ENCODE measurements at places on chromosomes 3 and 15.

GRCh38 chr3:154085071-154085470, 36.1 kb upstream of the ARHGEF26 start:
- DNase-seq = no peak

DNA sequence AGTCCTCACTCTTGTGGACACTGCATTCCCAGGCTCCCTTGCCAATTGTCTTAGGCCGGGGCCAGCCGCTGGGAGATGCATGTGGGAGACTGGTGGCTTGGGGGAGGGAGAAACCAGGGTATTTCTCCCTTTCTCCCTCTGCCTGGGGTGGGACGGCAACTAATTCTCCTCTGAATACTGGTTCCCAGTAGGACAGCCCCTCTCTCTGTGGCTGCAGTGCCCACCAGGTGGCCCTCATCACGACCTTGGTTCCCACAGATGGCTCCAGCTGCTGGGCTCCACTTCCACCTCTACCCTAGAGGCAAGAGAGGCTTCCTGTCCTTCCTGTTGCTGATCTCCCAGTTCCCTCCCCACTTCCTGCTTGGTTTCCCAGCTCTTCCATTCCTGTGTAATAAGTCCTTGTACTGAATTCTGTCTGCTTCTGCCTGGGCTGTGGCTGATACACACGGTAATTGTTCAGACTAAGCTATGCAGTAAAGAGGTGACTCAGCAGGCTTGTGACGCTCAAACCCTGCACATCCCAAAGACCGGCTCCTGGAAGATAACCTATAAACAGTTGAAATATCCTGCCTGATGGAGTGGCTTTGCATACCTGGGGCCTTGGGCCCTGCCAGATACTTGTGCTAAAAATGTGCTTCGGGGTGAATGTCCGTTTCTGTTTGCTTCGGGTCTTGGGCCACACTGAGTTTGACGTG, 20.4 kb upstream of the COPG1 start:
- DNase-seq = peak; percentile 20

DNA sequence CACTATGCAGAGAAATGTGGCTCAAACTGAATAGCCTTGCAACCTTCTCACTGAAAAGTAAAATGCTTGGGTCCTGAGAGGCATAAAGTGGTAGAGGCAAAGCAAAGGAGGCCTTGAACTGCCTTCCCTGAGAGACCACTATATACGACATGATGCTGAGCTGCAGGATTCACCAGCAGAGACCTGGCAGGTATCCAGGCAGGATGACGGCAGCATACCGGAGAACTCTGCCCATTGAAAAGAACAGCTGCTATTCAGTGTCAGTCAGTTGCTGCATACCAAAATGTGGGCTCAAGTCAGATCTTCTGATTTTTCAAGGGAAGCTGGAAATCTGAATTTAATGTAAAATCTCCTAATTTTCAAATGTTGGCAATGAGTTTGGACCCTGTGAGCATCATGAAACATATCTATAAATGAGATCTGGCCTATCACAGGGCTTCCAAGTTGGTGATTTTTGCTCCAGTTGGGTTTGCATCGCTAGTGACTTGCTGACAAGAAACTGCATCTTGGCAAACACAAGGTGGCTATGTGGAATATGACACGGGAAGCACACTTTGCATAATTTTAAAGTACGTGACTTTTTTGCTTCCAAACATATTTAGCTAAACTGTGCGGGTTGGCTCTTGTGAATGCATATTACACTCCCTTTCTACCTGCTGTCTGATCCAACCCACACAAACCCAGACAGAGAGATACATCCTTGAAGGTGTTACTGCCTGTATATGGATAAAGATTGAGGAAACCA, 529.0 kb downstream of the AGBL1 start:
- DNase-seq = no peak

DNA sequence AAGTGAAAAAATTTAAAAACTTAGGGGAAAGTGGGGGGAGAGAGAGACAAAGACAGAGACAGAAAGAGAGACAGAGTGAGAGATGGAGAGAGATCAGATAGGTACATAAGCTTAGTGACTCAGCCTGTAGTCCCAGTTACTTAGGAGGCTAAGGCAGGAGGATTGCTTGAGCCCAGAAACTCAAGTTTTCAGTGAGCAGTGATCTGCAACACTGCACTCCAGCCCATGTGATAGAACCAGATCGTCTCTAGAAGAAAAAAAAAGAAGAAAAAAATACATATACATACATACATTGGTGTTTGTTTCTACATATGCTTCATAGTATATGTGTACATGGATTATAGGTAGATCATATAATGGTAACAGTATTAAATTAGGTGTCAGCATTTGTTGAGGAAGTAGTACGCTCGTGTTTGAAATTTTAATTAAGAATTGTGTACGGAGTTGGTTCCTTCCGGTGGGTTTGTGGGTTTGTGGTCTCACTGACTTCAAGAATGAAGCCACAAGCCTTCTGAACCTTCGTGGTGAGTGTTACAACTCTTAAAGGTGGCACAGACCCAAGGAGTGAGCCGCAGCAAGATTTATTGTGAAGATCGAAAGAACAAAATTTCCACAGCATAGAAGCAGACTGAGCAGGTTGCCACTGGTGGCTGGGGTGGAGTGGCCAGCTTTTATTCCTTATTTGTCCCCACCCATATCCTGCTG, 38.3 kb upstream of the SNRPN start:
- DNase-seq = no peak

DNA sequence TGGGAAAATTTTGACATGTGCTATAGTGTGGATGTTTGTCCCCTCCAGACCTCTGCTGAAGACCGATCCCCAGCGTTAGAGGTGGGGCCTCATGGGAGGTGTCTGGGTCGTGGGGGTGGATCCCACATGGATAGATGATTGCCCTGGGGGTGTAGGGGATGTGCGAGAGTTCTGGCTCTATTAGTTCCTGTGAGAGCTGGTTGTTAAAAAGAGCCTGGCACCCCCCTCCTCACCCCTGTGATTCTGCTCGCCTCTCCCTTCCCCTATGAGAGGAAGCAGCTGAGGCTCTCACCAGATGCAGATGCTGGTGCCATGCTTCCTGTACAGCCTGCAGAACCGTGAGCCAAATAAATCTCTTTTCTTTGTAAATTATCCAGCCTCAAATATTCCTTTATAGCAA, 67.4 kb downstream of the ATP10A start:
- DNase-seq = no peak

DNA sequence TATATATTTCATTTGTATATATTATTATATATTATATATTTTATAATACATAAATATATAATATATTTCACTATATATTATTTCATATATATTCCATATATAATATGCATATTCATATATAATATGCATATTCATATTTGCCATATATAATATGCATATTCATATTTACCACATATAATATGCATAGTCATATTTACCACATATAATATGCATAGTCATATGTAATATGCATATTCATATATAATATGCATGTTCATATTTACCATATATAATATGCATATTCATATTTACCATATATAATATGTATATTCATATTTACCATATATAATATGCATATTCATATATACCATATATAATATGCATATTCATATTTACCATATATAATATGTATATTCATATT, 51.2 kb upstream of the GATA2 start:
- no peak for DNase-seq

DNA sequence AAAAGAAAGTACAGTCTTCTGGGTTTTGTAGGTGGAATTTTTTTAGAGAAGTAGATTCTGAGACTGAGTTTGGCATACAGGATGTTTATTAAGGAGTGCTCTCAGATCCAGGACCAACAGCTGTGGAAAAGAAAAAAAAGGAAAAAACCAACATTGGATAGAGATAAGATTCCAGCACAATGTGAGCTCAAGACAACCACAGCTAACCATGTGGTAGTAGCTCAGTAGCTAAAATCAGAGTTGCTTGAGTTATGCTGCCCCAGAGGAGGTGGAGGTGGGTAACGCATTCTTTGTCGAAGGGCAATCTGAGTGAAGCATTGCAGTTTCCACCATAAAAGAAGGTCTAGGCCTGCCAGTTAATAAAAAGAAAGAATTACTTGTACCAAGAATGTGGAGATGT, 904.3 kb downstream of the NSUN3 start:
- DNase-seq = no peak

- DNase-seq = no peak
Measured at GRCh38 chr3:31432897-31433678, 99.6 kb upstream of the STT3B start.
